ENCODE measurements at places on chromosomes 1 and 21.

GRCh38 chr1:44303532-44303931 is 51.5 kb downstream of the ERI3 start:
- DNase-seq, result no peak

DNA sequence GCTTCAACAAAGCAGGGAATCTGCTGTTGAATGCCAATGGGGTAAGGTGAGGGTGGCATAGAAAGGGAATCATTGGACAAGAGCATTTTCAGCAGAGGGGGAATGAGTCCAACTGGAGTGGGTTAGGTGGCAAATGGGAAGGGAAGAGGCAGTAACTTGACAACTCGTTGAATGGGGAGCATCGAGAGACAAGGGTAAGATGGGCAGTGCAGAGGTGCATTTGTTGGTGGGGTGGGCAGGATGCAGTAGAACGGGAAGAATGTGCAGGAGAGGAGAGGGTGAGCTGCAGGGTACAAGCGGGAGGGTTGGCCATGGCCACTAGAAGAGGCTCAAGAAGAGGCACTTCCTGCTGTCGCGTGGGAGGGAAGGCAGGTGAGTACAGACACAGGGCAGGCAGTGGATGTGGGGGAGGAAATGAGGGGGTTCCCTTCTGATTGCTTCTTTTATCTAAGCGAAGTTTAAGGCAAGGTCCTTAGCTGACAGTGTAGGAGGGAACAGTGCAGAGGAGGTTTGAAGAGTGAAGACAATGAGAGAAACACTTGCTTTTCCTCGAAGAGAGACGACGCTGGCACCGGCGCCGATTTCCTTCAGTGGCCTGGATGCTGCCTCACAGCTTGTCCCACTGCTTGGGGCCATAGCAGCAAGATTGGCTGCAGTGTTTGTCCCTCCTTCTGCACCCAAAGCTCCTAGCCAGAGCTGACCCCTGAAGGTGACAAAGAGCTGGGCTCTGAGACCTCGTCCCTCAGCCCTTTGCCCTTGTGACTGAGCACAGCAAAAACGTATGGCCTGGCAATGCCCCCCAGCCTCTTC is 3.2 kb upstream of the IKBKE start:
- no peak for DNase-seq

GRCh38 chr1:212110617-212111016 is 75.1 kb downstream of the DTL start:
- DNase-seq, result no peak

GRCh38 chr1:169345511-169345910 is 22.1 kb downstream of the NME7 start:
- no peak for DNase-seq

GRCh38 chr1:107702946-107703571 is 261.9 kb downstream of the VAV3 start:
- DNase-seq, result no peak

DNA sequence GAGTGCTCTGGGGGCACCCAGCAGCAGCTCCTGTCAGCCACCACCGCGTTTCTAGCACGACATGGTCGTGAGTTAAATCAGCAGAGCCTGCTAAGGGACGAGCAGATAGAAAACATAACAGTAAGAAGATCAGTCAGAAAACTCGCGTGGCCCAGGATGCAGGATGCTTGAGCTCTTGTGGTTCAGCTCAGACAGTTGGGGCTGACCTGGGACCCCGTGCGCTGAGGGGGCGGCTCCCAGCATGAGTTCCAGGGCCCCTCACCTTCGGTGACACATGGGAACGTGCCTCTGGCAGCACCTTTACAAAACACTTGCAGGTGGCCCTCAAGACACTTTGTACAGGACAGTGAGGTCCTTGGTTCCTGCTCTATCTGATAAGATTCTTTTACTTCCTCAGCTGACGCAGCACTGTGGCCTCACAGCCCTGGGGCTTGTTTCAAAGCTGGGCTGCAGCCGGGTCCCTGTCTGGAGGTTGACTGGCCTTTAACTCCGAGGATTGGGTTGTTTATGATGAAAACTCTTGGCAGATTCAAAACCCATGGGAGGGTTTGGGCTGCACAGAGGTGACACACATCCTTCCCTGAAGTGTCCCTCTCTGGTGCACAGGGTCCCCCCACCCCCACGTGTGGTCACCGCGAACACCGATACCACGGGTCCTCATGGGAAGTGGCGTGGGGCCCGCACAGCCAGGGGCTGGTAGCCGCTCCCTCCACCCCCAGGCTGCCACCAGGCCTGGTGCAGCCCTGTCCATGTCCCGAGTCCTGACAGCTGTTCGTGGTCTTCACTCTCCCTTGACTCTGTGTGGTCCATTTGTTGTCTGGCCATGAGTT is 65.3 kb upstream of the COL6A1 start:
- no peak for DNase-seq
